ENCODE measurements at places on chromosomes 1 and 21. TPM values are rescaled to one million over a fixed set of nuclear protein-coding genes. Genes with fewer than 3 reads are reported as not detected.

The ASPM gene
- total RNA-seq = 12.7 TPM

The LRRC53 gene
- total RNA-seq = not detected

The LRRIQ3 gene
- 2.6 TPM for total RNA-seq

The GJA9 gene
- not detected for total RNA-seq

The LEFTY1 gene
- total RNA-seq = 3.9 TPM

The MPZ gene
- total RNA-seq = 8.2 TPM
